Endothelial cell (in vitro differentiated cells): ENCODE measurements at places on chromosomes 3 and 15.
A peak's percentile ranks its signal among the peaks of the same experiment; 100 is the strongest.

DNA sequence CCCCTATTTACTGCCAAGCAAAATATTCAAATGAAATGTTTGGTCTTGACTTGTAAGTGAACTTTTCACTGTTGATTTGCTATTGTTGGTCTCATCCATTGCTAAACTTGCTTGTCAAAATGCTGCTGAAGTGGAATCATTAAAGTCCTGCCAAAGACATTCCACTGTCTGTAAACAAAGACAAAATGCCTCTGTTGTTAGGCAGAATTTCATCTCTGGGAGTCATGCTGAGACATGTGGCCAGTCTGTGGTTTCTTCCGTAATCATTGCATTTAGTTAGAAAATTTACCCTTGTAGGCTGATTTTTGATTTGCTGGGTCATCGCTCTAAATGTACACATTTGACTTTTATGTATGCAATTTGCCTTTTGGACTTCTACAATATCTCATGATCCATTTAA is 577.7 kb downstream of the MECOM start:
- peak overlapping the region; percentile 31 for H3K4me3 ChIP-seq
- no peak overlapping the region for H3K27ac ChIP-seq
- peaks cover 32% of the 10 kb centered on the region for H3K36me3 ChIP-seq
- H3K4me1 ChIP-seq = peaks cover 2% of the 10 kb centered on the region
- peaks cover 4% of the 10 kb centered on the region for H3K27me3 ChIP-seq
- no peak for DNase-seq

DNA sequence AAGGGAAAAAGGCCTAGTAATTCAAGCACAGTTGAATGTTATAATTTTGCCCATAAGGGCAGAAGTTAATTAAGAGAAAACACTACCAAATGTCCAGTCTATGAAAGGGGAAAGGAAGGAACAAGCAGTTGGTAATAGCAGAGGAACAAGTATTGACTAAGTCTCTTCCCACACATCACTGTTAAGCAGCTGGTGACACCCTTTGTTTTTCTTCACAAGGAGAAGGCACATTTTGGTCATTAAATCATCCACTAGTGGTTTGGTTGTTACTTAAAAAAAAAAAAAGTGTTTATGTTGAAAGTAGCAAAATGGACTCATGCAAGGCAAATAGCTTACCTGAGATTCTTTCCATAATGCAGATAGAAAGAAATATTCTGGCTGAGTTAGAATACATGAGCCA is 321.4 kb upstream of the NECTIN3 start:
- no peak overlapping the region for H3K4me3 ChIP-seq
- no peak overlapping the region for H3K27ac ChIP-seq
- no peaks in the 10 kb centered on the region for H3K4me1 ChIP-seq
- DNase-seq = no peak

GRCh38 chr15:32119694-32120330 is 89.5 kb downstream of the CHRNA7 start:
- H3K36me3 ChIP-seq = no peaks in the 10 kb centered on the region
- H3K4me1 ChIP-seq = no peaks in the 10 kb centered on the region
- no peak overlapping the region for H3K27ac ChIP-seq
- H3K27me3 ChIP-seq = peaks cover 5% of the 10 kb centered on the region
- H3K4me3 ChIP-seq = no peak overlapping the region

DNA sequence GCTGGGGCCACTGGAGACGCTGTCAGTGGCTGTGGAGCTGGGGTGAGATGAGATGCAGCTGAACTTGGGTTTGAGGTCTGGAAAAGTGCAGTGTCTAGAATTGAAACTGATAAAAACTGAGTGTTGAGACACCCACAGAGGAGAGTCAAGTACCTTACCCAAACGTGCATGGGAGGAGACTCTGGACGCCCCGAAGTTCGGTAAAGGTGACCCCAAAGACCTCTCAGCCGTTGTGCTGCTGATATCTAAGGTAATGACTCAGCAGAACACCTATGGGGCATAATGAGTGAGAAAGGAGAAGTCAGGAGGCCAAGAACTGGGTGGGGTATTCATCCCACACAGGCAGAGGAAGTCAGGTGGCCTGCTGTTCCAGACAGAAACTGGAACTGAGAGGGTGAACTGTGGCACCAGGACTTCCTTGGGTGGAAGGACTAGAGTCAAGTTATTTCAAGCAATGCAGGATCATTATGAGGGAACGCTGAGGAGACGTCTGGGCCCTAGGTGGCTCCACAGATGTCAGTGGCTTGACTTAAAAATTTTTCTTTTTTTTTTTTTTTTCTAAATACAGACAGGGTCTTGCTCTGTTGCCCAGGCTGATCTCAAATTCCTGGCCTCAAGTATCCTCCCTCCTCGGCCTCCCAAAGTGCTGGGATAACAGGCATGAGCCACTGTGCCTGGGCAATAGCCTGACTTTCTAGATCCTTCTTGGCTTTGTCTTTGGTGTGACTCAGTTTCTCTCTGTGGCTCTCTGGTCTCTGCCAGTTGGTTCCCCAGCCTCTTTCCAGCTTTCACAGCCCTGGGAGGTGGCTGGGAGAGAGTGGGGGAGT is 67.6 kb upstream of the GCNT3 start:
- no peak overlapping the region for H3K27ac ChIP-seq
- peaks cover 8% of the 10 kb centered on the region for H3K27me3 ChIP-seq
- peaks cover 8% of the 10 kb centered on the region for H3K4me1 ChIP-seq
- H3K4me3 ChIP-seq = no peak overlapping the region

- H3K4me1 ChIP-seq = no peaks in the 10 kb centered on the region
- no peaks in the 10 kb centered on the region for H3K27me3 ChIP-seq
- no peak overlapping the region for H3K27ac ChIP-seq
- no peak for DNase-seq
- no peak overlapping the region for H3K4me3 ChIP-seq
These were observed 23.5 kb downstream of the RAB6B start for GRCh38 chr3:133872161-133872560.

DNA sequence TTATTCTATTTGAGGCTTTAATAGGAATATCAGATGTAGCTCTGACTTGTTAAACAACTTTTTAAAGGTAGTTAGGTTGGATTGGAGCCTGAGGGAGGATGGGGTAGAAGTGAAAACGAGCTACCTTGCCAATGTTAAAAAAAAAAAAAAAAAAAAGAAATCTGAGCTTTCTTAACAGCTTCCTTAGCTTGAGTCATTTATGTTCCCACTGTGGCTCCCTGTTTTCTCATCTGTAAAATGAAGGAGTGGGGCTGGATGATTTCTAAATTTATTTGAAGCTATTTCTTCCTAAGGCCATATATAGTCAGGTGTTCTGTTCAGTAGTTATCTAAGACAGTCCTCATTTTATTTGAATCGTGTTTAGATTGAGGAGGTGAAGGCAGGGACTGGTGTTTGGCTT is 105.7 kb downstream of the EDEM1 start:
- no peak for DNase-seq
- no peaks in the 10 kb centered on the region for H3K36me3 ChIP-seq
- no peaks in the 10 kb centered on the region for H3K27me3 ChIP-seq
- H3K4me1 ChIP-seq = no peaks in the 10 kb centered on the region
- H3K27ac ChIP-seq = no peak overlapping the region
- no peak overlapping the region for H3K4me3 ChIP-seq

GRCh38 chr3:114014211-114014610 is 42.1 kb downstream of the CCDC191 start:
- H3K4me1 ChIP-seq = peaks cover 8% of the 10 kb centered on the region
- peaks cover 1% of the 10 kb centered on the region for H3K27me3 ChIP-seq
- H3K36me3 ChIP-seq = no peaks in the 10 kb centered on the region
- DNase-seq = no peak

- H3K27ac ChIP-seq = peak overlapping the region; percentile 100
- H3K4me1 ChIP-seq = peaks cover 61% of the 10 kb centered on the region
- no peak for DNase-seq
- H3K4me3 ChIP-seq = no peak overlapping the region
These were observed 15.2 kb downstream of the EFCC1 start for GRCh38 chr3:129016356-129016719.

- no peak overlapping the region for H3K4me3 ChIP-seq
- no peak for DNase-seq
- H3K27me3 ChIP-seq = peaks cover 29% of the 10 kb centered on the region
- H3K27ac ChIP-seq = no peak overlapping the region
- H3K36me3 ChIP-seq = peaks cover 40% of the 10 kb centered on the region
These were observed 173.5 kb downstream of the OR4M2 start for GRCh38 chr15:22253676-22254408.

- no peaks in the 10 kb centered on the region for H3K36me3 ChIP-seq
- no peaks in the 10 kb centered on the region for H3K4me1 ChIP-seq
- no peak for DNase-seq
- H3K4me3 ChIP-seq = no peak overlapping the region
These were observed 311.3 kb downstream of the UACA start for GRCh38 chr15:70451821-70452653.

GRCh38 chr3:9079676-9080075 is 116.4 kb upstream of the RAD18 start:
- H3K4me1 ChIP-seq = no peaks in the 10 kb centered on the region
- no peak overlapping the region for H3K4me3 ChIP-seq
- peaks cover 4% of the 10 kb centered on the region for H3K27me3 ChIP-seq

GRCh38 chr15:94477913-94478553 is 246.7 kb downstream of the MCTP2 start:
- H3K36me3 ChIP-seq = no peaks in the 10 kb centered on the region
- DNase-seq = no peak
- H3K27me3 ChIP-seq = no peaks in the 10 kb centered on the region
- H3K27ac ChIP-seq = no peak overlapping the region

DNA sequence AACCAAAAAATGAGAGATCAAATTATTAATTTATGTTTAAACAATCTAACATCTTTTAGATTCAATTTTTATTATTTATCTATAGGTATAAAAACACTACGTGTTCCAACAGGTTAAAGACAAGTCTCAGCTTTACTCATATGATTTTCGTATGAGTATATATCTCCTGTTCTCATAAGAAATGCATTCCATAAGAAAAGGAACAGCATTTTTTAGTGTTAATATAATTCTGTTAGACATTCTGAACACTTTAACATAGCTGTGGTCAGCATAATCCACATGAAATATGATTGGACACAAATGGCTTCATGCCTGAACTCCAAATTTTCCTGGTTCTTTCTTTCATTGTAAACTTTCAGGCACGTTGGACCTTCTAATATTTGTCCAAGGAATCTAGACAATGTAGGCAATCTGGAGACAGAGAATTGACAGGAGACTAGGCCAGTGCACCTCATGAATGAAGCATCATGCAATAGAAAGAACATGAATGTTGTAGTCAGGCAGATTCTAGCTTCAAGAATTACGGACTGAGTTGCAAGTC is 1122.0 kb upstream of the ALCAM start:
- no peak overlapping the region for H3K27ac ChIP-seq
- no peaks in the 10 kb centered on the region for H3K27me3 ChIP-seq
- no peak overlapping the region for H3K4me3 ChIP-seq
- H3K4me1 ChIP-seq = no peaks in the 10 kb centered on the region
- DNase-seq = no peak

DNA sequence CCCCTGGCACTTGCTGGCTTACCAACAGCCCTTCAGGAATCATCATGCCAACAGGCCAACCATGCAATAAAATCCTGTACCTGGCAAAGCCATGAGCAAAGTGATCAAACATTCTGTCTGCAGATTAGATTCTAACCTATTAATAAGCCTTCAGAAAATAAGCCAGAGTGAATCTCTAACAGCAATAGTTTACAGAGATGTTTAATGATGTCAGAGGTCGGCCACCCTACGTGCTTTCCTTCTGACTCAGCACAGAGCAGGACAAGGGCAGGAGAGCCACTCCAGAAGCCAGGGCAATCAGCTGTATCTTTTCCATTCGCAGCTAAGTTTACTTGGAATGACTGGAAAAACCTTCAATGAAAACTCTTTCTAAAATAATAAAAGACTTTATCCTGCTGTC is 13.1 kb downstream of the COL8A1 start:
- H3K4me3 ChIP-seq = no peak overlapping the region
- no peak for DNase-seq
- no peak overlapping the region for H3K27ac ChIP-seq
- no peaks in the 10 kb centered on the region for H3K36me3 ChIP-seq
- no peaks in the 10 kb centered on the region for H3K27me3 ChIP-seq
- peaks cover 13% of the 10 kb centered on the region for H3K4me1 ChIP-seq

- H3K36me3 ChIP-seq = no peaks in the 10 kb centered on the region
- H3K4me1 ChIP-seq = no peaks in the 10 kb centered on the region
- DNase-seq = no peak
- no peak overlapping the region for H3K4me3 ChIP-seq
- H3K27ac ChIP-seq = no peak overlapping the region
These were observed 171.1 kb upstream of the TTC14 start for GRCh38 chr3:180430896-180431295.

DNA sequence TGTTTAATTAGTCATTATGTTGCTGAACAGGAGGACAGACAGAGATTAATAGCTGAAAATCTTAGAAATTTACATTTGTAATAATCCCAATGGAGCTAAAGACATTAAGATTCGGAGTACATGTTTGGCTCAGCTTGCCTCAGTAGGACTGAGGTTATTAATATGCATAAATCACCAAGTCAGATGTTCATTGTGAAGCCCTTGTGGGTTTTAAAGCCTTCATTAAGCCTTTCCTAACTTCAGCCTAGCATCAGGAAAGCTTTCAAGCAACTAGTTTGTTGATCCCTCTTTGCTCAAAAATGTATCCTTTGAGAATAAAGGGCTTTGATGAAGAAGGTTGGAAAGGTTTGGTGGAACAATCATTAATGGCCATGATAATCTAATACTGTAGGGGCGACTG is 178.2 kb upstream of the CGNL1 start:
- H3K4me1 ChIP-seq = peaks cover 3% of the 10 kb centered on the region
- no peaks in the 10 kb centered on the region for H3K27me3 ChIP-seq
- no peak overlapping the region for H3K4me3 ChIP-seq
- no peak for DNase-seq
- H3K27ac ChIP-seq = no peak overlapping the region

GRCh38 chr3:25915673-25916072 is 125.8 kb downstream of the OXSM start:
- no peaks in the 10 kb centered on the region for H3K27me3 ChIP-seq
- peaks cover 8% of the 10 kb centered on the region for H3K4me1 ChIP-seq
- no peaks in the 10 kb centered on the region for H3K36me3 ChIP-seq
- H3K4me3 ChIP-seq = no peak overlapping the region
- H3K27ac ChIP-seq = no peak overlapping the region
- DNase-seq = no peak

- H3K4me3 ChIP-seq = no peak overlapping the region
- no peaks in the 10 kb centered on the region for H3K27me3 ChIP-seq
- H3K36me3 ChIP-seq = no peaks in the 10 kb centered on the region
These were observed 222.1 kb upstream of the CHRM5 start for GRCh38 chr15:33746203-33746602.

GRCh38 chr3:48219543-48219942 is 3.8 kb upstream of the CAMP start:
- H3K36me3 ChIP-seq = no peaks in the 10 kb centered on the region
- no peaks in the 10 kb centered on the region for H3K4me1 ChIP-seq
- DNase-seq = no peak
- H3K27me3 ChIP-seq = peaks cover 8% of the 10 kb centered on the region
- no peak overlapping the region for H3K4me3 ChIP-seq
- no peak overlapping the region for H3K27ac ChIP-seq

DNA sequence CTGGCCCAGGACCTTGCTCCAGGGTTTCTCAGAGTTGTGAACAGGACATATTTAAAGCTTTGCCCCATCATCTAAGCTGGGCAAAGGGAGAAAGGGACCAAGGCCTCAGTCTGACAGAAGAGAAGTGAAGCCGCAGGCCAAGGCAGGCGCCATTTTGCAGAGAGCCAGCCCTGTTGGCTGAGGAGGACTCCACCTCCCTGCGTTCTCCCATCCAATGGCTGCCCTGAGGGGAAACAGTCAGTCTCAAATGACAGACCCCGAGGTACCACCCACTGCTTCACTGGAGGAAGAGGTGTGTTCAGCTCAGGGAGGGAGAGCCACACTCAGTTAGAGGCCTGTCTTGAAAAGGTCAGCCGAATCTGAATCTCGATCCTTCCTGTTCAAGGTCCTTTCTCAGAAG is 86.1 kb downstream of the ADAMTS17 start:
- H3K4me3 ChIP-seq = no peak overlapping the region
- peaks cover 12% of the 10 kb centered on the region for H3K36me3 ChIP-seq
- no peak for DNase-seq
- H3K27me3 ChIP-seq = peaks cover 3% of the 10 kb centered on the region
